ENCODE measurements at places on chromosomes 4 and X. TPM values are rescaled to one million over a fixed set of nuclear protein-coding genes. Genes with fewer than 3 reads are reported as not detected.

PKD2 gene
- polyA plus RNA-seq = 33.4 TPM

FRAS1 gene
- polyA plus RNA-seq = 0.27 TPM

GRCh38 chr4:91984466-91984865, 319.3 kb upstream of the GRID2 start:
- no peak for DNase-seq

DNA sequence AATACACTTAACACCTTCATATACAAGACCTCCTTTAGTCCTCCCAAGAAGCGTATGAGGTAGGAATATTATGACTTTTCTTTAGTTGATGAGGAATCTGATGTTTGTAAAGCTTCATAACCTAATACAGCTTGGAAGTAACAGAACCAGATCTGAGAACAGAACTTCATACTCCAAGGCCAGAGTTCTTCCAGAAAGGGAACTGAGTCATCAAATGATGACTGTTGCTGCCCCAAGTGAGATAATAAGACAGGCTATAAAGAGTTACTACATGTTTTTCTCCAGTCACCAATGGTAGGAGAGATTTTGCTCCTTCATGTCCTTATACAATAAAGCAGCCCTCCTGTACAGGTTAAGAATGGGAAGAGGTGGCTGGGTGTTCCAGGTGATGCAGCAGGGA, 74.3 kb upstream of the ANXA3 start:
- no peak for DNase-seq

DNA sequence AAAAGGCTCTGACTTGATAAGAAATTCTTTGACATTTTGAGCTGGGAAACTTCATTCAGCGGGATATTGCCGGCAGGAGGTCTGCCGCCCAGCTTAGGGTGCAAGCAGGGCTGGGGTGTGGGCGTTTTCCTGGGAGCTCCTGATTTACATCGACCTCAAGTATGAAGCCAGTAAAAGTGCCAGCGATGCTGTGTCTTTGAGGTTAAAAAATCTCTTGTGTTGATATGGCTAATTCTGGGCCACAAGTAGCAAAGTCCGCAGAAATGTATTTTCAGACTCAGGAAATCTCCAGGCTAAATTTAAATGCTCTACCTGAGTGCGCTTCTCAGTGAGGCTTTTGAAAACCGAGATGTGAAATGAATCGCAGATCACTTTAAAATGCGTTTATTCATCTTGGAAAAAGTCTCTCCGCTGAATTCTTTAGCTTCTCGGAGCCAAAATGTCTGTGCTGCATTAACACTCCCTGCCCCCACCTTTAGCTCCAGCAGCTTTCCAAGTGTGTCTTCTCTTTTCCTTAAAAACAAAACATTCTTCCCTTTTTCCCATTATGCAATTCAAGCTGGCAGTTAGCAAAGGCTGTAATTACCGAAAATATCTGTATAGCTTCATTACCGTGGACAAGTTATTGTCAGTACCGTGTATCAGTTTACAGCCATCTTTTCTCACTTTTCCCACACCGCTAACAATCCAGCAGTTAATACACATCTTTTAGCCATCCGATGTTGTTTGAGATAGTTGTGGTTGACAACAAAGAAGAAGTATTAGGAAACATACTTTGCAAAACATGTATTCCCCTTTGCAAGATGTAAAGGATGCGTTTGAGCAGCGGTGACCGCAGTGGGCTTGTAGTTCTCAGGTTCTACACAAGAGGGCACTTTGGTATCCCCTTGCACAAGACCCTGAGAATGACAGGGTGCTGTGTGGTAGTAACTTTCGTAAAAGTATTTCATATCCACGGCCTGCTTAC, 136.0 kb upstream of the STX18 start:
- DNase-seq = no peak

DNA sequence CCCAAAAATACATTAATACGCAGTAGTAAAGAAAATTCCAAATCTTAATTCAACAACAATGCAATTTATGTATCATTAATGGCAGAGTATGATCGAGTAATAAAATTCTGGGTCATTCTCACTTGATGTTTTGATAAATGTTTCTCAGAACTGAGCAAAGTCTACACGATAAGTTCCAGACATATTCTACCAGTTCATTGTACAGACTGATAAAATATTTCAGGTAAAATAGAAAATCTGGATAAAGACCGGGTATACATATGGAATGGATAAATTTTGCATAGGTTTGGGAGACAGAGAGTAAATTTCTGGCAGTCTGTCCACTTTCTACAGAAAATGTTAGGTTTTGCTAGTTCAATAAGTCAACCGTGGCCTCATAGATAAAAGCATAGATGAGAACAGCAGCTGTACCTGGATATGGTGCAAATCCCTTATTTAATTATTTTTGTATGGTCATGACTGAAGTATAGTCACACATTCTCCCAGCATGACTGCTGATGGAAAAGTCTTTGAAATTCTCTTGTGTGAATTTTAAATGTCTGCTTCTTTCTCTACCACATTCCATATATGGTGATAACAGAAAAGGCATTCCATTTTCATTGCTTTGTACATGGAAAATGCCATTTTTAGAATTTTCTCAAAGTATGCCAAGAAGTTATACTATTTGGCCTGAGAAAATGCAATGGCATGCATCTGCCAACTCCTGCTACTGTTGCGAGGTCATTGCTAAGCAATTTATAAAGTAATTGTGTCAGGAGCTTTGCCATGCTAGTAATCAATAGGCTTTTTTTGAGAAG, 301.9 kb upstream of the ARSJ start:
- DNase-seq = no peak

DNA sequence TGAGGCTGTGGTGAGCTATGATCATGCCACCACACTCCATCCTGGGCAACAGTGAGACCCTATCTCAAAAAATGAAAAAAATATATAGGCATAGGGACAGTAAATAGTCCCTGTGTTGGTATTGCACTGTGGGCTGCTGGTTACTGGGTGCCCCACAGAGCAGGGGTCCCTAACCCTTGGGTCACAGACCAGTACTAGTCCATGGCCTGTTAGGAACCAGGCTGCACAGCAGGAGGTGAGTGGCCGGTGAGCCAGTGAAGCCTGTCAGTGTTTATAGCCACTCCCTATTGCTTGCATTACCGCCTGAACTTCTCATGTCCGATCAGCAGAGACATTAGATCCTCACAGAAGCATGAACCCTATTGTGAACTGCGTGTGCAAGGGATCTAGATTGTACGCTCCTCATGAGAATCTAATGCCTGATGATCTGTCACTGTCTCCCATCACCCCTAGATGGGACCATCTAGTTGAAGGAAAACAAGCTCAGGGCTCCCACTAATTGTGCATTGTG, 106.5 kb downstream of the TNIP2 start:
- no peak for DNase-seq

DNA sequence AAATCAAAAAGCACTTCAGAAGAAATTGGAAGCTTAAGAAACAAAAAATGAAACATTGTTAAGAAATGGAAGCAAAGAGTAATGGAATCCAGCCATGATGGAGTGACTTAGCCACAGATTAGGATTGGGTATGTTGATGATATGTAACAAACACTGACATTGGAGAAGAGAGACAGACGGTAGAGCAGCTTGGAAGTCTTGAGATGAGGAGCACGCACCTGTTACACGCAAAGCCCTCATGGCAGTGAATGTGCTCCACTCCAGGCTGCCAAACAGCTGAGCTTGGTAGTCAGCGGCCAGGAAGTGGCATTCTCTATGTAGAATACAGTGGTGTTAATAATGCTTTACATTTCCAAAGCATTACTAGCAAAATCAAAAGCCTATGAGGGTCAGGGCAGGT, 56.9 kb upstream of the GPRIN3 start:
- no peak for DNase-seq
